Hematopoietic multipotent progenitor cell treated with erythropoietin and hydrocortisone succinate and interleukin-3 and kit ligand, for 15 days (in vitro differentiated cells): ENCODE measurements at places on chromosomes 1 and 21.

DNA sequence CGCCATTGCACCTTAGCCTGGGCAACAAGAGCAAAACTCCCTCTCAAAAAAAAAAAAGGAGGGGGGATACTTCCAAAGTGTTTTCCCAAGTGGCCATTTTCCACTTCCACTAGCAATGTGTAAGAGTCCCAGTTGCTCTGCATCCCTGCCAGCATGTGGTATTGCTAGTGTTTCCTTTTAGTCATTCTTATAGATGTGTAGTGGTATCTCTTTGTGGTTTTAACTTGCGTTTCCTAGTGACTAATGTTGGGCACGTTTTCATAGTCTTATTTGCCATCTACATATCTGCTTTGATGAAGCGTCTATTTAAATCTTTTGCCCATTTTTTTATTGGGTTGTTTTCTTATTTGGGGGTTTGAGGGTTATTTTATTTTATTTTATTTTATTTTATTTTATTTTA lies 31.1 kb downstream of the INAVA start:
- no peak for DNase-seq

DNA sequence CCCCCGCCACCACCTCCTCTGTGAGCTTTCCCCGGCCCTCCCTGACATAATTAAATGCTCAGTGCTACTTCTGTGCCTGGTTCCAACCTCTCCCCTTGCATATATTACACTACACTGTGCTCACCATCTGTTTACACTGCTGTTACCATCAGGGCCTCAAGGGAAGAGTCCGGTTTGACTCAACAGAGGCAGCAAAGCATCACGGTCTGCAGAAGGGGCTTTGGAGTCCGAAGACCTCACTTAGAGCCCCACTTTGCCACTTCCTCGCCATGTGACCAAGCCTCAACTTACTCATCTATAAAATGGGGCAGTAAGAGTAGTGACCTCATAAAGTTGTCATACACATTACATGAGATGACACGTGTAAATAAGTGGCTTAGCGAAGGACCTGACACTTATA lies 27.4 kb downstream of the KCNN3 start:
- no peak for DNase-seq

DNA sequence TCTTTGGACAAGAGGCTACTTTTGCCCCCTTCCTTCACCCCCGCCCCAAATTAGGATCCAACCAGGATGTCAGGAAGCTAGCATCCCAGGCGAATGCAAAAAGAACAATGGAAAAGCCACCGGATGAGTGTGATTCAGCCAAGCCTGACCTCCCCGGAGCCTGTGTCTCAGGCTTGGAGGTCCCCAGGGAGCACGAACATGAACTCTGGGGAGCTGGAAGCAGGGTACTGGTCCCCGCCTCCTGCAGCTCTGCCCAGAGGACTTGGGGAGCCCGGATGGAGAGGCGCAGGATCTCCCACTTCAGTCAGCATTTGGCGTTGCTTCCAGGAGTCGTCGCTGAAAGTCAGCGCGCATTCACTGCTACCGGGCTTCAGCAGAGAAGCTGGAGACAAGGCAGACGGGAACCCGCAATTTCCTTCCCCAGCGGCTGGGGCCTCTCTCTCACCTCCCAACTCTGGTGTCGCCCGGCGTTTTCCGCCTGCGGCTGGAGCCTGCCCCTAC lies 1.8 kb upstream of the TBX15 start:
- DNase-seq, result no peak

DNA sequence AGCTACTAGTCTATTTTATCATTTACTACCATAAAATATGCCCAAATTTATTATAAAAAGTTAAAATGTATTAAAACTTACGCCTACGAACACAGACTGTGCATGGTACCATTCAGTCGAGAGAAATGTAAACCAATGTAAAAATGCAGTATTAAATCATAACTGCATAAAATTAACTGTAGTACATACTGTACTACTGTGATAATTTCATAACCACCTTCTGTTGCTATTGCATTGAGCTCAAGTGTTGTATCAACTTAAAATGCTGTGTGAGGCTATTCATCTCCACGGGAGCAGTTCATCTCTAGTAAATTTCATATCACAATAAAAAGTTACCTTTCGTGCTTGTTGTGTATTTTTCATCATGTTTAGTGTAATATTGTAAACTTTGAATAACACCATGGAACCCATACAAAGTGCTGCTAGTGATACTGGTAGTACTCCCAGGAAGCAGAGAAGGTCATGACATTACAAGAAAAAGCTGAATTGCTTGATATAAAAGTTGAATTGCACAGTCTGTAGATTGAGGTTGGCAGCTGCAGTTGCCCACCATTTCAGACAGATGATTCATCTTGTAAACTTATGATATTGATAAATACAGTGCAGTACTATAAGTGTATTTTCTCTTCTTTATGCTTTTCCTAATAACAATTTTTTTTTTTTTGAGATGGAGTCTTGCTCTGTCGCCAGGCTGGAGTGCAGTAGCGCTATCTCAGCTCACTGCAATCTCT lies 19.0 kb upstream of the CENPF start:
- DNase-seq, result no peak

DNA sequence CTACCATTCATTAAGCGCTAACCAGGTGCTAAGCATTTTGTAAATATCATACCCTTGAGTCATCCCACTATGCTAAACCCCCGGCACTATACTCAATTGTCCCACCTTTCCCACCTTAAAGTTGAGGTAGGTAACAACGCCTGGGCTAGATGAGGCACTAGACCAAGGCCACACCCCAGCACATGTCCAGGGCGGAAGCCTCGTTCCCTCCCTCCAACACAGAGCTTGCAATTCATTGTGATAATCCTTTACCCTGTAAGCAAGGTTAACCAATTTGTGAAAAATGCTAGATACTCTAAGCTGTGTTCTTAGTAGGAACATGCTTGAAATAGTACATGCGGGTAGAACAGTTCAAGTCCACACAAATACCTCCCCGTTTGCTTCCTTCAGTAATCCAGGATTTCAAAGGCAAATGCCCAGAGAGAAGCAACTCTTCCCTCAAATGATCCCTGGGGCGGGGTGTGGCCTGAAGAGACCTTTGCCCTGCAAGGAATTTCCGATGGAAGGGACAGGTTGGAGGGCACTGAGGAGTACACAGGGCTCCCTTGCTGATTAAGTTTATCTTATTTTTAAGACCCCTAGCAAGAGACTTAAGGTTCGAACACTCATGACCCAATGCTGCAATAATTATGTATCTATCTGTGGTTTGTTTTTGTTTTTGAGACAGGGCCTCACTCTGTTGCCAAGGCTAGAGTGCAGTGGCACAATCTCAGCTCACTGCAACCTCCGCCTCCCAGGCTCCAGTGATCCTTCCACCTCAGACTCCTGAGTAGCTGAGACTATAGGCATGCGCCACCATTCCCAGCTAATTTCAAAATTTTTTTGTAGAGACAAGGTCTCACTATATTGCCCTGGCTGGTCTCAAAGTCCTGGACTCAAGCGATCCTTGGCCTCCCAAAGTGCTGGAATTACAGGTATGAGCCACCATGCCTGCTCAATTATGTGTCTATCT lies 2.6 kb downstream of the RSPH1 start:
- DNase-seq, result no peak

DNA sequence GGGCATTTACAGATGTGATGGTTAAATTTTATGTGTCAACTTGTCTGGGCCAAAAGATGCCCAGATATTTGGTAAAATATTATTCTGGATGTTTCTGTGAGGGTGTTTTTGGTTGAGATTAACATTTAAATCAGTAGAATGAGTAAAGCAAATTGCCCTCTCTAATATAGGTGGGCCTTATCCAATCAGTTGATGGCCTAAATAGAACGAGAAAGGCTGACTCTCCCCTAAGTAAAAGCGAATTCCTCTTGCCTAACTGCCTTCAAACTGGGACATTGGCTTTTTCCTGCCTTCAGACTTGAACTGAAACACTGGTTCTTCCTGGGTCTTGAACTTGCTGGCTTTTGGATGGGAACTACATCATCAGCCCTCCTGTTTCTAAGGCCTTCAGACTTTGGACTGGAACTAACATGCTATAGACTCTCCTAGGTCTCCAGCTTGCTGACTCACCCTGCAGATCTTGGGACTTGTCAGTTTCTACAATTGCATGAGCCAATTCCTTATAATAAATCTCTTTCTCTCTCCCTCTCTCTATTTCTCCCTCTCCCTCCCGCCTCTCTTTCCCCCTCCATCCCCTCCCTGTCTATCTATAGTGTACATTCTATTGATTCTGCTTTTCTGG lies 10.2 kb upstream of the NAV1 start:
- no peak for DNase-seq

- no peak for DNase-seq
Measured at GRCh38 chr1:245880754-245881403, 626.2 kb downstream of the SMYD3 start.

DNA sequence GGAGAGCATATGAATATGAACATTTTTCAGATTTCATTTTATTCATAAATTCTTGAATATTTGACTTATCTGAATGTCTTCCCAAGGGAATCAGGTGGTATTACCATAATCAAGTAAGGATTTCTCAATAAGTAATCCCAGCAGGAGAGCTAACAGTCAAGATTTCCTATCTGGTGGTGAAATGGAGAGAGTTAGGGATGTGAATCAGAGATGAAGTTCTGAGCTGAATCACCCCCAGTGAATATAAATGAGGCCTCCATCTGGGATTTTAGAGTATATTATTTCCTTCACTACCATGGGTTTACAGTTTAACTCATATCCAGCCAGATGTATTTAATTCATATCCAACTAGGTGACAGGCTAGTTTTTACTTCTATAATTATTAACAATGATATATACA lies 61.5 kb upstream of the RGS2 start:
- DNase-seq, result no peak

- no peak for DNase-seq
Measured at GRCh38 chr1:36994868-36995267, 39.4 kb downstream of the GRIK3 start.

GRCh38 chr1:218461351-218461750 lies 116.2 kb downstream of the TGFB2 start:
- DNase-seq, result no peak

DNA sequence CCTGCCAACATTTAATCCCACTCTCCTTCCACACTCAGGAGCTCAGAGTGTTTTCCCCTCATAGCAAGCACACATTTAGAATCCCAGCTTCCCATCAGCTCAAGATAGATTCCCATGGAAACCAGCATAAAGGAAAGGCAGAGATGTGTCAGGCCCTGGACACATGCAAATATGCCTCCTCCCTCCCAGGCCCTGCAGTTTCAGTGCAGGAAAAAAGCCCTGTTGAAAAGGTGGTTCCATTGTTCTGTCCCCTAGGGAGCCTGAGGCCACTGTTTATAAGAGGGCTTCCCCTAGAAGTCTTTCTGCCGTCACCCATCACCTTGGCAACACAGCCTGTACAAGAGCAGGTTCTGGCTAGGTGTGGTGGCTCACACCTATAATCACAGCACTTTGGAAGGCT lies 3.6 kb downstream of the CACNA1S start:
- no peak for DNase-seq
